Upper lobe of left lung (tissue), 6 donors: ENCODE measurements at places on chromosomes 4 and X. TPM values are rescaled to one million over a fixed set of nuclear protein-coding genes. Genes with fewer than 3 reads are reported as not detected.

RTL9 gene
- 0.51 TPM for total RNA-seq

TMEM156 gene
- 1.0 TPM for total RNA-seq

IL1RAPL1 gene
- total RNA-seq, result 0.09 TPM

SYNPO2 gene
- 56.3 TPM for total RNA-seq

F9 gene
- total RNA-seq, result 0.10 TPM

GRIPAP1 gene
- 140 TPM for total RNA-seq

TKTL2 gene
- total RNA-seq, result not detected

DMD gene
- total RNA-seq, result 12.5 TPM

TMSB15C gene
- 0.55 TPM for total RNA-seq

EXOC1L gene
- total RNA-seq, result not detected

PNMA5 gene
- total RNA-seq, result not detected

EIF2S3 gene
- total RNA-seq, result 161 TPM

TNIP3 gene
- total RNA-seq, result 8.0 TPM
